Stimulated activated naive B cell treated with anti-CD40 and anti-IgM and Interleukin-4, amounts not matched to agents 10 μg/mL and 1 μg/mL and 100 μg/mL, for 72 hours (primary cell): ENCODE measurements at places on chromosomes 16 and 17.

GRCh38 chr16:10080051-10080772 is 102.0 kb downstream of the GRIN2A start:
- no peak for DNase-seq

- DNase-seq: no peak
These were observed 9.1 kb downstream of the DEXI start for GRCh38 chr16:10932959-10933710.

DNA sequence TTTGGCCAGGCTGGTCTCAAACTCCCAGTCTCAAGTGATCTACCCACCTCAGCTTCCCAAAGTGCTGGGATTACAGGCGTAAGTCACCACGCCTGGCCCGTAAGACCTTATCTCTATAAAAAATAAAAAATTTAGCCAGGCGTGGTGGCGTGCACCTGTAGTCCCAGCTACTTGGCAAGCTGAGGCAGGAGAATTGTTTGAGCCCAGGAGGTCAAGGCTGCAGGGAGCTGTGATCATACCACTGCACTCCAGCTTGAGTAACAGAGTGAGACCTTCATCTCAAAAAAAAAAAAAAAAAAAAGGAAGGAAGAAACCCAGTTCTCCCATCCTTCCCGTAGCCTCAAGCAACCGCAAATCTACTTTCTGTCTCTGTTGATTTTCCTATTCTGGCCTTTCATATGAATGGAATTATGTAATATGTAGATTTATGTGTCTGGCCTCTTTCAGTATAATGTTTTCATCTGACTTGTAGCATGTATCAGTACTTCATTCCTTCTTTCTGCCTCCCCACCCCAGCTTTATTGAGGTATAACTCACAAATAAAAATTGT is 11.2 kb downstream of the CASC3 start:
- no peak for DNase-seq

GRCh38 chr16:400061-400591 is 1.6 kb upstream of the DECR2 start:
- DNase-seq: no peak

DNA sequence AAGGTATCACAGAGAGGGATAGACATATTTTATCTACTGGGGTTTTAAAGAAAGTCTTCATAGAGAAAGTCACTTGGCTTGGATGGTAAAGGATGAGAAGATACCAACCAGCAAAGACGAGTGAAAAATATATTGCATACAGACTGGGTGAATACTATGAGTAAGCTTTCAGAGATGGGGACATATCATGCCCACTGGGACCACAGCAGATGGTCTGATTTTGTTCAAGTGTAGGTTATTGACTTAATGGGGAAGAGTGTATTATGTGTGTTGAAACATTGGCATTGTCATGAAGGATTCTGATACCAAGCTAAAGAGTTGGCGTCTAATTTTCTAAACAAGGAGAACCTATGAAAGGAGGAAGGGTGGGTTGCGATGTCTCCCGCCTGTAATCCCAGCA is 13.8 kb upstream of the MMD start:
- DNase-seq: no peak
